ENCODE measurements at places on chromosomes 1 and 21.

- DNase-seq = no peak
Measured at GRCh38 chr1:154158307-154159125, 3.6 kb upstream of the NUP210L start.

DNA sequence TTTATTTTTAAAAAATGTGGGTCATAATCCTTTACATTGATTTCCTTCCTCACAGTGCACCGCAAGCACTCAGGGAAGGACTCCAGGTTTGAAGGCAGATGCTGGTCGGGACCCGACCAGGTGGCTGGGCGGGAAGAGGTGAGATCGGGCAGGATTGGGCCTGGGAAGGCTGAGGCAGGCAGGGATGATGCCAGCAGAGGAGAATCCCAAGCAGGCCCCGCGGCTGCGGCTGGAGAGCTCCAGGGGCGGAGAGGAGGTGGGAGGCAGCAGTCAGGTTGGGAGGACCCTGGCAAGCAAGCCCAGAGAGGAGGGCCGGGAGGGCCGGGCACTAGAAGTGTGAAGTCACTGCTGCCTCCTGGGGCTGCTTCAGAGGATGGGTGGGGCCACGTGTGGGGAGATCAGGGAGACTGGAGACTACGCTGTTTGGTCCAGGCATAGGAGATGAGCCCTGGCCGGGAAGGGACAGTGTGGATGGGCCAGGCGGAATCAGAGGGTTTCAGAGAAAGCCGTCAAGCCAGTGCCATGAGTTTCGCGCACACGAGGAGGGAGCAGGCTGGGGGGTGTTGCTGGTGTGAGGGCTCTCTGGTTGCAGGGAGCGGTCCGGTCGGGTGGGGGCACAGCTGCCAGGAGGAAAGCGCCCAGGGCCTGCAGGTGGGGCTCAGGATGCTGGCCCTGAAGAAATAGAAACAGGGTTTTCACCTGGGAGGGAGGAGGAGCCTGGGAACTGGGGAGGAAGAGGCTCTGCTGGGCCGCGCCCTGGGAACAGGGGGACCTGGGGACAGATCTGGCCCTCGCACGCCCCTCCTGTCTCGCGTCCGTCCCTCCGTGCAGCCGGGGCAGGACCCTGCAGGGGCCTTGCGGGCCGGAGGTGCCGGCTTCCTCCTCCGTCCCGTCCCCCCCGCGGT is 888 bp upstream of the COL18A1 start:
- DNase-seq = no peak

- no peak for DNase-seq
Measured at GRCh38 chr1:98104289-98104688, 183.5 kb upstream of the DPYD start.

GRCh38 chr1:239854922-239855321 is 236.8 kb upstream of the FMN2 start:
- no peak for DNase-seq

GRCh38 chr1:214310777-214311690 is 30.1 kb downstream of the SMYD2 start:
- no peak for DNase-seq

GRCh38 chr1:227072991-227073390 is 132.9 kb downstream of the COQ8A start:
- DNase-seq = no peak

DNA sequence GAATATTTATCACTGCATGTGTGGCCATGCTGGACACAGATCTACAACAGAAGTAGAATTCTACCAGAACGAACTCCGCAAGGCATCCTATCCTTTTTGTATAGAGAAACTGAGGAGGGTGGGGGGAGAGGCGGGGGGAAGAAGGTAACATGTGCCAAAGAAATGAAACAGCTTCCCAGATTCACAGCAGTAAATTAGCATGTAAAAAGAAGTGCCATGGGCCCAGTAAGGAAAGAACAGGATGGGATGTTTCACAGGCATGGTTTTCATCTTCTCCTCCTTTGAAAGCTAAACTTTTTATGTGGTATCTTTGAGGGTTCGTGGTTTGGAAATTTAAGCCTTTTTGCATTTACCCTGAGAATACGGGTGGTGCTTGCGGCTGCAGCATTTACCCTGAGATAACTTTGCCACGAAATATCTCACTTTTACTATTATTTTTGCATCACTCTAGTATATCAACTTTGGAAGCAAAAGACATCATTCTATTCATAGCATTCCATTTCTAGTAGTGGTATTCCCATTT is 168.9 kb downstream of the TPR start:
- no peak for DNase-seq

DNA sequence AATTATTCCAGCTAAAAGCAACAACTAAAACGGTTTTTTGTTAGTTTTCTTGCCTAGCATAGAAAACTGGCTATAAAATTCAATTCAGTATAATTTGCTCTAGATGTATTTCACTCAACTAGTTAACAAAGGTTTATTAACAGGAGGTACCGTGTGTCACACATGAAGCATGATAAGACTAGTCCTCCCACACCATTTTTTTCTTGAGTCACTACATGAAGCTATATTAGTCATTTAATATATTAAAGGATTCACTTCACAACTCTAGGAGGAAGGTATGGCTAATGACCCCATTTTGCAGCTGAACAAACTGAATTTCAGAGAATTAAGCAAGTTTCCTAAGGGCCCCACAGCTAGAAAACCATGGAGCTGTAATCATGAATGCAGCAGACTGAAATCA is 307.8 kb upstream of the USP25 start:
- no peak for DNase-seq

DNA sequence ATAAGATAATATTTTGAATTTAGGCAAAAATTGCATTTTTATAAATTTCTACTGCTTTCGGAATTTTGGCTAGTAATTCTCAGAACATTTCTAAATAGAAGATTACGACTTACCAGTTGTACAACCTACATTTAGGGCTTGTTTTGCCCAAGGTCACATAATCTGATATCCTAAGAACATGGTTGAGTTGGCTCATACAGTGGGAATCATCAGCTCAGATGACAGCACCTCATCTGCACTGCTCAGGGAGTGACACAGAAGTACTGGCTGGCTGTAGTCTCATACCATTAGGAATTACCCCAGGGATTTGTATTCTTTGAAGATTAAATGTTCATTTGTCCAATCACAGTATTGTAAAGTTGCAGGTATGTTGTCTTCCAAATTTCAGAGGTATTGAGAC is 217.6 kb downstream of the ADGRL2 start:
- no peak for DNase-seq

Measured in stimulated activated CD4-positive, alpha-beta T cell treated with anti-CD3 and anti-CD28 coated beads, TNF-alpha, amount 100 ng/mL, for 48 hours (primary cell).